ENCODE measurements at places on chromosomes 6 and 20.
A peak's percentile ranks its signal among the peaks of the same experiment; 100 is the strongest.

DNA sequence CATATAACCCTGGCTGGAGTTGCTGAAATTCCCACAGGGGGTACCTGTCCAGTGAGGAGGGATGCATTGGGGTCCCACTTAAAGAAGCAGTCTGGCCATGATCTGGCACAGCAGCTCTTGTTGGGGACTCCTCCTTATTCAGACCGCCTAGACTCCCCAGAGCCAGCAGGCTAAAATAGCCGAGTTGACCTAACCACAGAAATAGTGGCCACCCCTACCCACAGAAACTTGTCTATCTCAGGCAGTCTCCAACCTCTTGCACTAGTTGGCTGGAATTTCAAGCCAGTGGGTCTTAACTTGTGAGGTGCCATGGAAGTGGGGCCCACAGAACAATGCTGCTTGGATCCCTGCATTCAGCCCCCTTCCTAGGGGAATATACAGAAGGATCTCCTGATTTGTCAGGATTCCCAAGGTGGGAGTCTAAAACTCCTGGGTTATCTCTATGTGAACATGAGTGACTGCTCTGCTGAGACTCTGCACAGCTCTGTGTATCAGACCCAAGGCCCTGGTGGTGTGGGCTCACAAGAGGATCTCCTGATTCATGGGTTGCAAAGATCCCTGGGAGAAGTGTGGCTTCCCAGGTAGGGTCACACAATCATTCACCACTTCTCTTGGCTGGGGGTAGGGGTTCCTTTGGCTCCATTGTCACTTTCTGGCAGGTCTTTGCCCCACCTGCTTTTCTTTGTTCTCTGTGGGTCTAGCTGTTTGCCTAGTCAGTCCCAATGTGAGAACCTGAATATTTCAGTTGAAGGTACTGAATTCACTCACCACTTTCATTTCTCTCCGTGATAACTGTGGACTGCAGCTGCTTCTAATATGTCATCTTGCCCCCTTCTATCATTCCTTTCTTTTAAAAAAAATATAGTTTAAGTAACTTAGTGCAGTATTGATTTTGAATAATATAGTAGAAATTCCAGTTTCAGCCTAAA is 65.5 kb upstream of the CLVS2 start:
- H3K4me1 ChIP-seq, result no peaks in the 10 kb centered on the region
- H3K27ac ChIP-seq, result no peak overlapping the region
- H3K27me3 ChIP-seq, result no peaks in the 10 kb centered on the region
- no peaks in the 10 kb centered on the region for H3K36me3 ChIP-seq

GRCh38 chr20:11906626-11907480 is 10.8 kb upstream of the BTBD3 start:
- no peak overlapping the region for H3K4me3 ChIP-seq
- H3K27ac ChIP-seq, result no peak overlapping the region
- no peaks in the 10 kb centered on the region for H3K4me1 ChIP-seq
- DNase-seq, result no peak
- no peaks in the 10 kb centered on the region for H3K36me3 ChIP-seq
- no peaks in the 10 kb centered on the region for H3K27me3 ChIP-seq

DNA sequence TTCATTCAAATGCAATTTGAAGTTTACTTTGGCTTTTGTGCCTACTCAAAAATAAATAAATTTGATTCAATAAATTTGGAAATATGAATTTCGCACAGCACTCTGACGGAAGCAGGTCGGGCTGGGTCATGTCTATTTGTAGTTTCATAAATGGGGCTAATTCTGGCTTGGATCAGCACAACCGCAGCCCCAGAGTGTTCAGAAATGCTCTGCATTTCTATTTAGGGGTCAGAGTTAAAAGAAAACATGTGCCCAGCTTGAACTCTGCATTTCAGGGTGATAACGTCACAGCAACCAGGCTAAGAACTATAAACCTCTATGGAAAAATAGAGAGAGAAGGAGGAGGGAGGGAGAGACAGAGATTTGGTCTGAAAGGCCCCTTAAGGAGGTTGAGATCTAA is 480.9 kb upstream of the NOX3 start:
- H3K27ac ChIP-seq, result no peak overlapping the region
- DNase-seq, result no peak
- no peak overlapping the region for H3K4me3 ChIP-seq
- no peaks in the 10 kb centered on the region for H3K4me1 ChIP-seq
- H3K27me3 ChIP-seq, result no peaks in the 10 kb centered on the region

GRCh38 chr6:48111575-48111974 is 578 bp upstream of the PTCHD4 start:
- H3K27me3 ChIP-seq, result no peaks in the 10 kb centered on the region
- H3K27ac ChIP-seq, result no peak overlapping the region
- H3K36me3 ChIP-seq, result no peaks in the 10 kb centered on the region
- H3K4me1 ChIP-seq, result no peaks in the 10 kb centered on the region
- DNase-seq, result no peak

GRCh38 chr20:50027611-50028105 is 44.9 kb downstream of the SNAI1 start:
- H3K36me3 ChIP-seq, result no peaks in the 10 kb centered on the region
- H3K4me1 ChIP-seq, result no peaks in the 10 kb centered on the region
- H3K27ac ChIP-seq, result no peak overlapping the region
- H3K4me3 ChIP-seq, result no peak overlapping the region

DNA sequence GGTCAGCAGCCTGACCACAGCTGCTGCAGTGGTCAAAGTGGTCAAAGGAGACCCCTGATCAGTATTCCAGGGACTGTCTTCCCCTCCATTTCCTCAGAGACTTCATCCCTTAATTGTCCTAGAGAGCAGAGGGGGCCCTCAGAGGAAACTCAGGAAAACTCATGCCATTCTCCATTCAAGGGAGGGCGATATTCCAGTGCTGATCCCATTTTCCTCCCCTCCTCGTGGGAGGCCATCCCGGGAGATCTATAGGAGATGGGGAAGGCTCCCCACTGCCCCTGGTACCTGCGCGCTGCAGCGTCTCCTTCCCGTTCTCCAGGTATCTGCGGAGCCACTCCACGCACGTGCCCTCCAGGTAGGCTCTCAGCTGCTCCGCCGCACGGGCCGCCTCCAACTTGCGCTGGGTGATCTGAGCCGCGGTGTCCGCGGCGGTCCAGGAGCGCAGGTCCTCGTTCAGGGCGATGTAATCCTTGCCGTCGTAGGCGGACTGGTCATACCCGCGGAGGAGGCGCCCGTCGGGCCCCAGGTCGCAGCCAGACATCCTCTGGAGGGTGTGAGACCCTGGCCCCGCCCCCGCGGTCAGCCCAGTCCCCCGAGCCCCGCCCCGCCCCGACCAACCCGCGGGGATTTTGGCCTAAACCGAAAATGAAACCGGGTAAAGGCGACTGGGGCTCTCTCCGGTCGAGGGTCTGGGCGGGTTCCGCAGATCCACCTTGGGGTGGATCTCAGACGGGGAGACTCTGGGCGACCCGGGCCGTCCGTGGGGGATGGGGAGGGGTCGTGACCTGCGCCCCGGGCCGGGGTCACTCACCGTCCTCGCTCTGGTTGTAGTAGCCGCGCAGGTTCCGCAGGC is 878 bp downstream of the HLA-C start:
- peak overlapping the region; percentile 98 for H3K4me3 ChIP-seq
- peaks cover 3% of the 10 kb centered on the region for H3K27me3 ChIP-seq
- peak overlapping the region; percentile 100 for H3K27ac ChIP-seq
- H3K4me1 ChIP-seq, result peaks cover 50% of the 10 kb centered on the region
- peaks cover 50% of the 10 kb centered on the region for H3K36me3 ChIP-seq
- peak; percentile 84 for DNase-seq

- H3K27me3 ChIP-seq, result no peaks in the 10 kb centered on the region
- no peaks in the 10 kb centered on the region for H3K4me1 ChIP-seq
- no peak overlapping the region for H3K4me3 ChIP-seq
Measured at GRCh38 chr6:118101220-118101619, 194.2 kb downstream of the SLC35F1 start.

DNA sequence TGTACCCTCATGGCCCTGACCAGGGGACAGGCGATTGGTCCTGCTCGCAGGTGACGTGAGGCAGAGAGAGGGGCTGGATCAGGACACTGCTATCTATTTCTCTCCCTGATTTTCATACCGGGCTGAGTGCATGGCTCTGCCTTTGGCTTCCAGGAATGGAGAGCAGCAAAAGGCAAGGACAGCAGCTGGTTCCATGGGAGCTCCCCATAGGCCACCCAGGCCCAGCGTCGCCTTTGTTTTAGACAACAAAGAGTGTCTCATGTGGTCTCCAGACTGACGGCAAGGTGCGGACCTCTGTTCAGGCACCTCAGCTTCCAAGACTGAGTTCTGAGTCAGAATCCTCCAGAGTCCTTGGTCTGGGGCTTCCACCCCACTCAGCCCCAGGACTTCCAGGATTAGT is 123.1 kb downstream of the VEGFA start:
- no peak overlapping the region for H3K4me3 ChIP-seq
- H3K4me1 ChIP-seq, result peaks cover 3% of the 10 kb centered on the region
- DNase-seq, result no peak
- no peak overlapping the region for H3K27ac ChIP-seq
- peaks cover 32% of the 10 kb centered on the region for H3K27me3 ChIP-seq

DNA sequence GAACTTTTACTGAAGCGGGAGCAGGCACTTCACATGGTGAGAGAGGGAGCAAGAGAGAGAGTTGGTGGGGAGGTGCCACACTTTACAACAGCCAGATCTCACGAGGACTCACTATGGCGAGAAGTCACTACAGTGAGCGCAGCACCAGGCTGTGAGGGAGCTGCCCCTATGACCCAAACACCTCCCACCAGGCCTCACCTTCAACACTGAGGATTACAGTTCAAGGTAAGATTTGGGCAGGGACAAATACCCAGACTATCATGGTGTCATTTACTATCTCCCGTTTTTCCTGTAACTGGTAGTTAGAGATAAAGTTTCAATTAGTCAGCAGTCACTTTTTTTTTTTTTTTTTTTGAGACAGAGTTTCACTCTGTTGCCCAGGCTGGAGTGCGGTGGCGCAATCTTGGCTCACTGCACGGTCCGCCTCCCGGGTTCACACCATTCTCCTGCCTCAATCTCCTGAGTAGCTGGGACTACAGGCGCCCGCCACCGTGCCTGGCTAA is 7.8 kb downstream of the RBCK1 start:
- H3K27ac ChIP-seq, result peak overlapping the region; percentile 22
- H3K36me3 ChIP-seq, result peaks cover 60% of the 10 kb centered on the region
- no peak overlapping the region for H3K4me3 ChIP-seq

- H3K4me3 ChIP-seq, result no peak overlapping the region
- no peak for DNase-seq
- H3K27me3 ChIP-seq, result no peaks in the 10 kb centered on the region
- H3K36me3 ChIP-seq, result peaks cover 33% of the 10 kb centered on the region
Measured at GRCh38 chr6:136657666-136658065, 107.4 kb upstream of the MAP7 start.

GRCh38 chr20:41392871-41393704 is 26.5 kb upstream of the EMILIN3 start:
- H3K27ac ChIP-seq, result no peak overlapping the region
- no peak for DNase-seq
- H3K27me3 ChIP-seq, result peaks cover 2% of the 10 kb centered on the region
- no peaks in the 10 kb centered on the region for H3K36me3 ChIP-seq
- no peak overlapping the region for H3K4me3 ChIP-seq
- H3K4me1 ChIP-seq, result no peaks in the 10 kb centered on the region

GRCh38 chr20:12056839-12057238 is 139.1 kb downstream of the BTBD3 start:
- no peaks in the 10 kb centered on the region for H3K27me3 ChIP-seq
- no peak overlapping the region for H3K27ac ChIP-seq
- no peaks in the 10 kb centered on the region for H3K36me3 ChIP-seq
- no peak overlapping the region for H3K4me3 ChIP-seq
- no peak for DNase-seq
- H3K4me1 ChIP-seq, result peaks cover 5% of the 10 kb centered on the region

DNA sequence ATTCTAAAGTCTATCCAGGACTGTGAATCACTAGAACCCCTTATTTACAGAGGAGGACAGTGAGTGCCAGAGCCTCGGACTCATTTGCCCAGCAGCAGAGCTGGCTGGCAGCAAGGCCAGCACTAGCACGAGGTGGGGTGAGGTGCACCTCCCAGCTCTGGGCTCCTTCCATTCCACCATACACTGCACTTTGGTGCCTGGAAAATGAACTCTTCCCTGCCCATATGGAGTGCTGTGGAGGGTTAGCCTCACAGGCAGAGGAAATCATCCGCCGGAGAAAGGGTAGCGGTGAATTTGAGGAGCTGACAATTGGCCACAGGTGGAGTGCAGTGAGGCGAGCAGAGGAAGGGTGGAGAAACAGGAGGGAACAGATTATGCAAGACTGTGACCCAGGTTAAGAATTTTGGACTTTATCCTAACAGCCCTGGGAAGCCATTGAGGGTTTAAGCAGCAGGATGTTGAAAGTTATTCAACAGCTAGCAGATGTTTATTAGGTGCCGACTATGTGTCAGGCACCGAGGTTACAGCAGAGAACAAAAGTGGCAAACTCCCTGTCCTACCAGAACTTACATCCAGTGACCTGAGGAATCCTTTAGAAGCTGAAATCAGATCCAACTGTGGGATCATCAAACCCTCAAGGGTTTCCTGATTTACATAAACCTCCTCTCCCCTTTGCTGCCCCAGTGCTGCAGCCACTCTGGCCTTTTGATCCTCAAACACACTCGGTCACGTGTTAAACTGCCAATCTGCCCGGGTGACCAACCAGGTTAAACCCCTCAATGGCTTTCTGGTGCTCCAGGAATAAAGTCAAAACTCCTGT is 6.2 kb downstream of the TRIM26 start:
- no peak overlapping the region for H3K27ac ChIP-seq
- H3K4me3 ChIP-seq, result no peak overlapping the region
- H3K4me1 ChIP-seq, result peaks cover 49% of the 10 kb centered on the region
- H3K36me3 ChIP-seq, result peaks cover 32% of the 10 kb centered on the region
- no peak for DNase-seq

GRCh38 chr6:169841251-169841650 is 89.8 kb downstream of the ERMARD start:
- no peak overlapping the region for H3K27ac ChIP-seq
- H3K36me3 ChIP-seq, result peaks cover 2% of the 10 kb centered on the region

DNA sequence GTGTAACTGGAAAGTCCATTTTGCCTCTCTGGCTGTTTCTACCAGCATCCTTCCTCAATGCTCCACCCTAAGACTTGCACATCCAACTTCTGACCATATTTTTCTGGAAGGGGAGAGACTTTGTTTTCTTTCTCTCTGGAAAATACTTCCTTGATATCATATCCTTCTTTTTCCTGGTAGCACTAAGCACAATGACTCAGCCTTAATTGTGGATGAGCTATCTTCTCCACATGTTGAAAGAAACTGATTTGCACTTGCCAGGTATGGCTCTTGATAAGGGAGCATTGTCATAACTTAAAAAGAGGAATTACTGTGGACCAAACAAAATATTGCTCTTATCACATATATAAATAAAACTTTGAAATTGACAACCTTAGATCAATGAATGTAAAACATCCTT is 30.1 kb upstream of the IBTK start:
- no peak overlapping the region for H3K27ac ChIP-seq
- no peaks in the 10 kb centered on the region for H3K36me3 ChIP-seq
- H3K4me3 ChIP-seq, result no peak overlapping the region
- peaks cover 2% of the 10 kb centered on the region for H3K27me3 ChIP-seq
- no peak for DNase-seq

GRCh38 chr6:111985202-111985731 is 68.6 kb upstream of the CCN6 start:
- peak overlapping the region; percentile 84 for H3K27ac ChIP-seq
- H3K36me3 ChIP-seq, result no peaks in the 10 kb centered on the region
- no peaks in the 10 kb centered on the region for H3K27me3 ChIP-seq
- H3K4me3 ChIP-seq, result peak overlapping the region; percentile 11
- DNase-seq, result peak; percentile 73

- peaks cover 17% of the 10 kb centered on the region for H3K27me3 ChIP-seq
- DNase-seq, result no peak
- H3K4me1 ChIP-seq, result no peaks in the 10 kb centered on the region
- H3K36me3 ChIP-seq, result no peaks in the 10 kb centered on the region
- H3K4me3 ChIP-seq, result no peak overlapping the region
Measured at GRCh38 chr20:24838546-24839535, 110.2 kb upstream of the CST7 start.
